ENCODE measurements at places on chromosomes 5 and 9. TPM values are rescaled to one million over a fixed set of nuclear protein-coding genes. Genes with fewer than 3 reads are reported as not detected.

DNA sequence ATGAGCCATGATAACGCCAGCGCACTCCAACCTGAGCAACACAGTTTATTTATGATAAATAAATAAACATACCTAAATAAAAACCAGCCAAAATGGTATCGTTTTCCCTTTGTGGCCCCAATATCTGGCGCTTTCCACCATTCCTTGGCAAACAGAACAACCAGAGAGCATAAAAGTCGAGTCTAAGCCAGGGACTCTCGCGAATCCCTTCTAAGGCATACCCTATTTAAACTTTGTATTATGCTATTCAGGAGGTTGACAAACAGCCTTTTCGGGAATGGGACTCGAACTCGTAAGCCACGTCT, 386 bp upstream of the MATR3 start:
- no peak for DNase-seq

- DNase-seq: no peak
These were observed 394.5 kb downstream of the NFIB start for GRCh38 chr9:13919401-13919800.

GRCh38 chr5:172979778-172980177, 3.8 kb upstream of the ATP6V0E1 start:
- peak; percentile 67 for DNase-seq

DNA sequence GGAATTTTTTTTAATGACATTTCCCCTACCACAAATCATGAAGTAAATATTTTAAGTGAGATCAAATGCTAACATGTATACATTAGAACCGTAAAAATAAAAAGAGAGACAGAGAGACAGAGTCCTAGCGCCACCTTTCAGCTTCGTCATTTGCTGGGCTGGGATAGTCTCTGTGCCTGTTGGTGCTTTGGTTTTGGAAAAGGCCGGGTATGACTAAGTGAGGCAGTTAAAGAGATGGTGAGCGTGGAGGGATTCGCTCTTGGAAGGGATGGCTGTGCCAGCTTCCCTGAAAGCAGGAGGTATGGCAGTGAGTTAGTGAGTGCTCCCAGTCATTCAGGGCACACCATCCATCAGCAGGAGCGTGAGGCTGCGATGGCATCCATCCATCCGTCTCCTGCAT, 729.6 kb upstream of the WWC1 start:
- no peak for DNase-seq

DNA sequence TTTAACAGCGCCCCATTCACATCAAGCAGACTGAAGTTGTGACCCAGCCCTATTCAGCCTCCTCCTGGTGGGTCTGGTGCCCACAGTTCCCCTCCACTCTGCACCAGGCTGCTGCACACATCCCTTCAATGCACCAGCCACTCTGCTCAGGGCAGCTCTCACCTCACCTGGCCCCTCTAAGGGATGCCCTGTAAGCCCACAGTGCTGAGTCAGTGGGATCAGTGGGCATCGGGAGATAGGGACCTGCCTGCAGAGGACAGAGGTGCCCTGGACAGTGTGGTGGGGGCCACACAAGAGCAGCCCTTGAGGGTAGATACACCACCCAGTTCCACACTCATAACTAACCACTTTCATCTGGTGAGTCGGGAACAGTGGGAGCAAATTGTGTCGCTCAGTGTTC, 38.3 kb upstream of the S1PR3 start:
- DNase-seq: no peak

The TEX48 gene
- not detected for polyA plus RNA-seq

All from IMR-90 (cell line).